CD4-positive, alpha-beta T cell treated with Interleukin-15 for 1 hour (primary cell): ENCODE measurements at places on chromosomes 1 and 21.
A peak's percentile ranks its signal among the peaks of the same experiment; 100 is the strongest.

DNA sequence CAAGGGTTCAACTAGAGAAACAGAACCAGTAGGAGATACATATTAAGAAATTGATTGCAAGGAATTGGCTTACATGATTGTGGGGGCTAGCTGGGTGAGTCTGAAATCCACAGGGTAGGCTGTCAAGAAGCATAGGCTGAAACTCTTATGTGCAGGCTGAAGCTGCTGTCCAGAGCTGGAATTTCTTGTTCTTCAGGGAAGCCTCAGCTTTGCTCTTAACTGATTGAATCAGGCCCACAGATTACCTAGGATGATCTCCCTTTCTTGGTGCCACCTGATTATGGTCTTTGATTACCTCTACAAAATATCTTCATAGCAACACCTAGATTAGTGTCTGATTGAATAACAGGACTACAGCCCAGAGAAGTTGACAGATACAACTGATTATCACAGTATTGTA lies 22.5 kb upstream of the FRRS1 start:
- DNase-seq: no peak

DNA sequence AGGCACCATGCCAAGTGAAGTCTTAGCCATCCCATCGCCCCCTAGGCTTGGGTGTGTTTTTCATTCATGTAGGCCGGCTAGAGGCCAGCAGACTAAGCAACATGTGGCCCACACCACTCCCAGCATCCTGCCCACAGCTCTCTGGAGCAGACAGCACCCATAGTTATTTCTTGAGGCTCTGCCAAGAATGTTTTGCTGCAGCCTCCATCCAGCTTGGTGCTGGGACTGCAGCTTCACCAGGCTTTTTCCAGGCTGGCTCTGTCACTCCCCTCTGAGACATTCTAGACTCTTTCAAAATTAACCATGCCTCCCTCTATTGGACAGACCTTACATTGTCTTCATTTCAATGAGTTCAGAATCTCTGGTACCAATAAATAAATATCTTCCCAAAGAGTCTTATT lies 104.2 kb downstream of the DUSP10 start:
- no peak for DNase-seq

- DNase-seq: no peak
Measured at GRCh38 chr1:109788695-109789521, 25.2 kb upstream of the EPS8L3 start.

DNA sequence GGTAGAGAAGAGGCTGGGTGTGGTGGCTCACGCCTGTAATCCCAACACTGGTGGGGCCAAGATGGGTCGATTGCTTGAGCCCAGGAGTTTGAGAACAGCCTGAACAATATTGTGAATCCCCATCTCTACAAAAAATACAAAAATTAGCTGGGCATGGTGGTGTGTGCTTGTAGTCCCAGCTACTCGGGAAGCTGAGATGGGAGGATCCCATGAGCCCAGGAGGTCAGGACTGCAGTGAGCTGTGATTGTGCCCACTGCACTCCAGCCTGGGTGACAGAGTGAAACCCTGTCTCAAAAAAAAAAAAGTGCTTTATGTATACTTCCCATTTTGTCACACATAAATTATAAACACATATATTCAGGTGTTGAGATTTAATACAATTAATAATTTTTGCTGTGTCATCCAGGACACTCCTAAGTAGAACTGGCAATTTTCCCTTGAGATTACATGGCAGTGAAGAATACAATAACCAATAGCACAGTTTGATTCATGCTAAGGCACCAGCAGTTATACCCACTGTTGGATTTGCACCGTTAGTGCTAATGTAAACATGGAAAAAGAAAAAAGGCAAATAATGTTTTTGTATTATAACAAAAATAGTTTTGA lies 15.5 kb downstream of the GABPB2 start:
- no peak for DNase-seq

DNA sequence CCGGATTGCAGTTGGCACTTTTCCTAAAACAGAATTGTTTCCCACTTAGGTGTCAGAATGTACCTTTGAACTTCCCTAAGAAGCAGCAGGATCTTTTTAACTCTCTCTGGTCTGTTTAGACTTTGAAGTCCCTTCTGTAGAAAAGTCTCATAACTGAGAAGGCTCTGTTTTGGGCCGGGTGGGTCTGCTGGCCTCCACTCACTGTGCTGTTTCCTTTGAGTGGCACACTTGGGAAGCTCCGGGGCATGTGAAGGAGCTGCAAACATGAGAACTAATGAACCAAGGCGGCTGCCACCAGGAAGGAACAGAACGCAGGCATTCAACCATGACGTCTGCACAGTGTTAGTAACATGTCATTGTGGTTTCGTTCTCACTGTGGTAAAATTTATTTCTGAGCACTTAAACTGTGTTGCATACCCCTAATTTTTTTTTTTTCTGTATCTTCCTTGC lies 19.5 kb upstream of the NCMAP start:
- DNase-seq: peak; percentile 84

GRCh38 chr21:15781986-15782385 lies 52.2 kb downstream of the USP25 start:
- no peak for DNase-seq

DNA sequence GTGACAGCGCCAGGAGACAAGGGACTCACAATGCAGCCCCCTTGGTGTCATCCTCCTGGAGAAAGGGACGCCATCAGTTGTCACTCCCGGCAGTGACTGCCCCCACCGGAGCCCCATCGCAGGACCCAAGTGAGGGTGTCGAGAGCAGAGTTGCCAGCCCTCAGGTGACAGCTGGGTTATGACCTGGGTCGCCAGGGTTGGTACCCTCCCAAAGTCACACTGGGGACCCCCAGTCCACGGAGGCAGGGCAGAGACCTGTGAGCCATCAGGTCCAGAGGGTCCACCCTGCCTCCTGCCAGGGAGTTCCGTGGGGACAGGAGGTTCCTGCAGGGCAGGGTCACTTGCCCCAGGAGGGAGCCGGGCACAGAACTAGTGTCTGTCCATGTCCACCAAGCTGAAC lies 78.2 kb upstream of the IFFO2 start:
- no peak for DNase-seq

DNA sequence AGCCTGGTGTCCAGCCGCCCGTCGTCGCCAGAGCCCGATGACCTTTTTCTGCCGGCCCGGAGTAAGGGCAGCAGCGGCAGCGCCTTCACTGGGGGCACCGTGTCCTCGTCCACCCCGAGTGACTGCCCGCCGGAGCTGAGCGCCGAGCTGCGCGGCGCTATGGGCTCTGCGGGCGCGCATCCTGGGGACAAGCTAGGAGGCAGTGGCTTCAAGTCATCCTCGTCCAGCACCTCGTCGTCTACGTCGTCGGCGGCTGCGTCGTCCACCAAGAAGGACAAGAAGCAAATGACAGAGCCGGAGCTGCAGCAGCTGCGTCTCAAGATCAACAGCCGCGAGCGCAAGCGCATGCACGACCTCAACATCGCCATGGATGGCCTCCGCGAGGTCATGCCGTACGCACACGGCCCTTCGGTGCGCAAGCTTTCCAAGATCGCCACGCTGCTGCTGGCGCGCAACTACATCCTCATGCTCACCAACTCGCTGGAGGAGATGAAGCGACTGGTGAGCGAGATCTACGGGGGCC lies 1.2 kb downstream of the OLIG2 start:
- no peak for DNase-seq

GRCh38 chr1:156228501-156228900 lies 13.5 kb upstream of the BGLAP start:
- no peak for DNase-seq

- no peak for DNase-seq
Measured at GRCh38 chr1:162882248-162882674, 21.3 kb upstream of the CCDC190 start.

DNA sequence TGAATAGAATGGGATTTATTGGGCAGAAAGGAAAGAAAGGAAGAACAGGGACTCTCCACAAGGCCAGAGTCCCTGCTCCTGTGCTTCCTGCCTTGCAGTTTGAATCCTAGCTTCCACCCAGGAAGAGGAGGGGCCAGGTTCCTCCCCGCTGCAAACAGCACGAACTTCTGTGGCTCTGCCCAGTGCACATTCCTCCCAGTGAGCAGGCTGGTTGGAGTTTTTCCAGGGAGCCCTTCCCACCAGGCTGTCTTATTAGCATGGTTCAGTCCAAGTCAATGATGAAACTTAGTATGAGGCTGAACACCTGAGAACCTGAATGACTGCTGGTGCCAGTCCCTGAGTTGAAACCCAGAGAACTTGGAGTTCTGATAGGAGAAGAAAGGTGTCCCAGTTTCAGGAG lies 247.2 kb downstream of the DUSP10 start:
- no peak for DNase-seq

- no peak for DNase-seq
Measured at GRCh38 chr1:112267929-112268328, 128.1 kb upstream of the CTTNBP2NL start.

DNA sequence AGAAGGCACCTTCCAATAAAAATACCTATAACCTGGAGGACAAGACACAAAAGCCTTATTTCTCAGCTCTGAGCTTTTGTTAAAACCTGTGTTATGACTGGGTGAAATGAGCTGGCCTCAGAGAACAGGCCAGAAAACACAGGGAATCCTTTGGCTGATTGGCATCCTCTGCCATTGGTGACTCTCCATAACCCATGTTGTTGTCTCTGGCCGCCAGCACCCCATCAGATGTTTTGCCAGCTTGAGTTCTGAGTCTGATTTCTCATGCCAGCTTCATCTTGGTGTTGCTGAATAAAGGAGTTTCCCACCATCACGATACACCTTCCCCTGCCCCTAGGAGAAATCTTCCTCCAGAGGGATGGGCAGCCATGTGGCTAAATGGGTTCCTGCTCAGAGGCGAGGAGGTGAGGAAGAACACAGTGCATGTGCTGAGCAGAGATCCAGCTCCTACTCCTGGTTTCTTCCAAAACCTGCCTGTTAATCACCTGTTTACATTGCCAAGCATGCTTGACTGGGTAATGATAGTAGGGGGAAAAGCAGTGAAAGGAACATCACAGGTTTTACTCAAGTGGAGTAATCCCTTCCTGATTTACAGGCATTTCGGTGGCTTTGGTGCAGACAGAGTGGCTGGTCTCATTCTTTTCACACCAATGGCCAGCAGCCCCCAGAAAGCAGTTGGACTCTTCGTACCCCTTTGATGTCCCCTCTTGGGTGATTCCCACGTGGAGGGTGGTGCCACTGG lies 109.8 kb downstream of the ROR1 start:
- DNase-seq: no peak

DNA sequence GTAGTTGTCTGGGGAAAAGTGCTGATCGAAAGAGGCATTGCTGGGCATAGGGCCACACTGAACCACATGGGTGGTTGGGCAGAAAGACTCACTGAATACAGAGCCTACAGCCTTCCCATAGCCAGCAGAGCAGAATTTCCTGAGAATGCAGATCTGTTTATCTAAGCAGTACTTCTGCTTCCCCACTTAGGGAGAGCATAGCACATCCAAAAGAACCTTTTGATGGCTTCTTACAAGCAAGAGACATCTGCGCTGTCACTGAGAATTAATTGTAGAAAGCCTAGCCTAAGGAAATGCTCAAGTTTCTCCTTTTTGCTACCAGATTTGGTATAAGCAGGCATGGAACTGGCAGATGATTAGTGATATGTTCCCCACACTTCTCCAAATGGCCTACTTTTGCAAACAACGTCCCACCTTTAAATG lies 13.0 kb upstream of the KLHDC8A start:
- no peak for DNase-seq

GRCh38 chr1:67214420-67215174 lies 48.3 kb downstream of the IL23R start:
- DNase-seq: no peak

- DNase-seq: no peak
Measured at GRCh38 chr1:245142171-245142798, 12.5 kb upstream of the KIF26B start.

- no peak for DNase-seq
Measured at GRCh38 chr1:225731491-225731890, 46.1 kb upstream of the SRP9 start.

- no peak for DNase-seq
Measured at GRCh38 chr1:24704411-24705259, 40.6 kb upstream of the CLIC4 start.

DNA sequence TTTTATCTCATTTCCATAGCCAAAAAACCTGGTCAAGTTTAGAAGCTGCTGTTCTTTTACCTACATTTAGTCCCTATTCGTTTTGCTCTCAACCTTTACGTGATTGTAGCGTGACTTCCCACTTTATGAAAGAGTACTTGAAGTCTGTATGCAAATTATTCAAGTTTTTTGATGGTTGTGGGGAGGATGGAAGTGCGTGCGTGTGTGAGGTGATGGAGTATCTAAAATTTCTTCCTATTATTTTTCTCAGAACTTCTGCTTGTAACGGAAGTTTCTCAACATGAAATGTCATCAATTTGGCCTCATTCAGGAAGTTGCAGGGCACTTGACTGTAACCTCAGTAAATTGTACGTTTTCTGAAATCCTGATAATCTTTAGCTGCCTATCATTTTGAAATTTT lies 64.0 kb downstream of the SAMSN1 start:
- peak; percentile 55 for DNase-seq

- DNase-seq: no peak
Measured at GRCh38 chr21:44079846-44080245, 27.4 kb upstream of the PWP2 start.

GRCh38 chr1:10936998-10937901 lies 75.2 kb upstream of the TARDBP start:
- DNase-seq: no peak

DNA sequence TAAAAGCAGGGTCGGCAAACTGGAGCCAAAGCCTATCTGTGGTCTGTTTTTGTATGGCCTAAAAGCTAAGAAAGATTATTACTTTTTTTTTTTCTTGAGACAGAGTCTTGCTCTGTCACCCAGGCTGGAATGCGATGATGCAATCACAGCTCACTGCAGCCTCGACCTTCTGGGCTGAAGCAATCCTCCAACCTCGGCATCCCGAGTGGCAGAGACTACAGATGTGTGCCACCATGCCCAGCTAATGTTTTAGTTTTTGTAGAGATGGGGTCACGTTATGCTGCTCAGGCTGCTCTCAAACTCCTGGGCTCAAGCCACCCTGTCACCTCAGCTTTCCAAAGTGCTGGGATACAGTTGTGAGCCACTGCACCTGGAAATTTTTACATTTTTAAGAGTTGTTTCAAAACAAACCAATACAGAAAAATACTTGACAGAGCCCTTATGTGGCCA lies 6.5 kb upstream of the GLRX2 start:
- peak; percentile 26 for DNase-seq

- DNase-seq: no peak
Measured at GRCh38 chr1:179798864-179799516, 55.9 kb downstream of the FAM163A start.

DNA sequence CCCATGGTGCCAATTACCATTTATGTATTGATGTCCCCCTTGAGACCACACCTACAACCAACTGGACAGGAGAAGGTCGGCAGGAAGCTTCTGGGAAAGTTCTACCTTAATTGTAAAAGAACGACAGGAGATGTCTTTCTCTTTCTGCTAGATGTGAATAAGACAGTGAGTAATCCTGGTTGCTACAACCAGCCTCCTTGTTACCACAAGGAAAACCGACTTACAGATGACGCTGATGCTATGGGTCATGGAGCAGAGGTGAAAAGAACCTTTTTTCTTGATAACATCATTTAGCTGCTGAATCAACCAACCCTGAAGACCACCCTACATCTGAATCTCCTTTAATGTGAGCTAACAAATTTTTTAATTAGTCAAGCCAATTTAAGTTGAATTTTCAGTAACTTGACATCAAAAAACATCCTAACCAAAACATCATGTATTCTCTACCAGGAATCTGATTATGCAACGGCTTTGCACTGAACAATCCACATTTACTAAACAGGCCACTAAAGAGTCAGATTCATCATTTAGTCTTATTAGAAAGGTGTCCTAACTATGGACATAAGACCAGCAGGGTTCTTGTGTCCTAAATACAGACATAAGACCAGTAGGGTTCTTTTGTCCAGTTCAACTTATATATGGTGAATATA lies 23.0 kb downstream of the RGS2 start:
- DNase-seq: no peak
